ENCODE measurements at places on chromosomes 7 and 10. TPM values are rescaled to one million over a fixed set of nuclear protein-coding genes. Genes with fewer than 3 reads are reported as not detected.

The KIAA1217 gene
- 2.7 TPM for total RNA-seq

The IFIT1B gene
- 0.37 TPM for total RNA-seq

The PIK3AP1 gene
- 4.5 TPM for total RNA-seq

The NOS3 gene
- total RNA-seq, result not detected

The SPOCK2 gene
- total RNA-seq, result 0.05 TPM

The PLXDC2 gene
- 2.8 TPM for total RNA-seq

The CREB5 gene
- total RNA-seq, result 10.5 TPM

The TRPV5 gene
- not detected for total RNA-seq

The ZCWPW1 gene
- 5.2 TPM for total RNA-seq

The PTN gene
- 114 TPM for total RNA-seq

The UNCX gene
- total RNA-seq, result not detected

The NODAL gene
- not detected for total RNA-seq

The ELN gene
- total RNA-seq, result 26.2 TPM

The IGFBP1 gene
- not detected for total RNA-seq

The ADAM12 gene
- total RNA-seq, result 43.4 TPM

The PRR15 gene
- total RNA-seq, result 0.17 TPM

The NCAPG2 gene
- 40.4 TPM for total RNA-seq

The NFE2L3 gene
- total RNA-seq, result 38.2 TPM

The WIPF3 gene
- total RNA-seq, result not detected

The NEUROG3 gene
- not detected for total RNA-seq

All from M059J (cell line).